ENCODE measurements at places on chromosomes 3 and 15.

DNA sequence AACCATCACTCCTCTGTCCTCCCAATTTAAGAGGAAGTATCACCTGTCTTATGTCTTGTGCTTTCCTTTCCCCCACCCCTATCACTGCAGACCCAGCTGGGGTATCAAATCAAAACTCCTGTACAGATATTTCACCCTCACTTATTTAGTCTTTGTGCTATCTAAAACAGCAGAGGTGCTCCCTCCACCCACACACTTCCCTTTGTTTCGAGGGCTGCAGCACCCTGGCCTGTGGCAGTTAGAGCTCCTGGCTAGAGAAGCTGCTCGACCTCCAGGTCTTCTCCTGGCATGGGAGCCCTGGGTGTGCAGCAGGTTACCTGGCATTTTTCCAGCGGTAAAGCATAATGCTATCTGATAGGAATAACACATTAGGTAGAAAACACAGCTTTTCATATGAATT lies 181.4 kb upstream of the BCL6 start:
- DNase-seq = no peak

DNA sequence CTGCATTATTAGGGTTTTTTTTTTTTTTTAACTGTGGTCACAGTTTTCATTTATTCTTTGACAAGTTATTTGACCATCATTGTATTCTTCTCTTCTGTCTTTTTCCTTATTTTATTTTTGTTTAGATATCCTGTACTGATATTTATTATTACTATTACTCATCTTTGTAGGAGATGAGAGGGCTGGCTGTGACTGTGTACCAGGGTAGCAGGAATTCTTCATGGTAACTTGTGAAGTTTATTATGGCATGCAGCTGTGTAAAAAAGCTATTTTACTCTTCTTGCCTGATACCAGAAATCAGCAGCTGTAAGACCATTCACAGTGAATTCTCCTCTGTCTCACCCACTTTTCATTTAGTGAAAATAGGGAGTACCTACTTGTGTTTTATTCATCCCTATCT lies 44.5 kb downstream of the ATP6V1A start:
- no peak for DNase-seq

- DNase-seq = no peak
Observed at GRCh38 chr3:47961815-47962606, 54.2 kb downstream of the MAP4 start.

GRCh38 chr3:152477422-152477821 lies 208.7 kb downstream of the MBNL1 start:
- DNase-seq = no peak

GRCh38 chr3:175608356-175608755 lies 749.2 kb downstream of the NAALADL2 start:
- peak; percentile 61 for DNase-seq

All from pons (tissue), 1 donor.